ENCODE measurements at places on chromosomes 2 and 18. TPM values are rescaled to one million over a fixed set of nuclear protein-coding genes. Genes with fewer than 3 reads are reported as not detected.

DNA sequence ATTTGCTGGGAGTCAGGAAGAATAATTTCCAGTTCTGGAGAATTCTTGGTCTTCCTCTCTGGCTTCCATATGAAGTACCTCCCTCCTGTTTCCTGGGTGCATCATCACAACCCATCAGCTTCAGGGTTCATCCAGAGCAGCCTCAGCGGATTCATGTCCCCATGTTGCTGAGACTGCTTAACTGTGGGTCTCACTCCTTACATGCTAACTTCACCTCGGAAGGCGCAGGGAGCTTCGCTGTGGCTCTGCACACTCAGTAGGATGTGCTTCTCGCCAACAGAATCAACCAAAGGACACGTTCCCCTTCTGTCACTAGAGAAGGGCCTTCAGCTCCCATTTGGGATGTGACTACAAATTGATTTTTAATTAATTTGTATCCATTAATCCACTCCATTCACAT is 24.2 kb downstream of the FBLN7 start:
- no peak for DNase-seq

GRCh38 chr2:122009561-122009960 is 254.1 kb downstream of the TSN start:
- no peak for DNase-seq

GRCh38 chr18:47619771-47620448 is 310.5 kb downstream of the SMAD2 start:
- DNase-seq, result no peak

POU3F3 gene
- not detected for total RNA-seq

DNA sequence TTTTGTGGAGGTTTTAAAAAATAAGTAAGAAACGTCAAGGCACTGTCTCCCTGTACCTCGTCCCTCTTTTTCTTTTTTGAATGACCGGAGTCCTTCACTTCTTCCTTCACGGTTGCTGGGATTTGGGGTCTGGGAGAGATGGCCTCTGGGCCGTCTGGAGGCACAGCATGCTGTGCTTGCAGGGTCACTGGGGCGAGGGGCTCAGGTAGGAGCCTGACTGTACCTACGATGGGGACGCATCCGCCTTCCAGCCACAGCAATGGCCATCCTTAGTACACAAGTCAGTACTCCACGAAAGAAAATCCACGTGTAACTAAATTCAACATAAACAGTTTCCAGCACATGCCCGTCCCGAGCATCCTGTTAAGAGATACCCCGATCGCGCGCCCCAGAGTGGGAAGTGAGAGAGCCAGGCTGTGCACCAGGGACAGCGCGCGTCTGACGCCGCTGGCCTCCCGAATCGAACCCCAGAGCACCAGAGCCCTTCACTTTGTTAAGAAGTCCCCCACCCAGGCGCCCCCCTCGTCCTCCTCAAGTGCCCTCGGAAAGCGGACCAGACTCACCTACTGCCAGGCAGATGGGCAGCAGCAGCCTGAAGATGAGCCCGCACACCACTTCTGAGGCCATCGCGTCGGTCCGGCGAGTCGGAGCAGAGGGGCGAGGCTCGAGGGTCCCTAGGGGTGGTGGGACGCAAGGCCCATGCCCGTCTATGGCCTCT is 1.2 kb downstream of the PIEZO2 start:
- DNase-seq, result peak; percentile 22

GRCh38 chr18:48521723-48522122 is 17.1 kb upstream of the CTIF start:
- DNase-seq, result no peak

MYCN gene
- total RNA-seq, result not detected

Measured in GM23248 (cell line).